ENCODE measurements at places on chromosomes 5 and 9.
A peak's percentile ranks its signal among the peaks of the same experiment; 100 is the strongest.

GRCh38 chr5:166324372-166324771 lies 1967.1 kb upstream of the WWC1 start:
- no peak for DNase-seq

DNA sequence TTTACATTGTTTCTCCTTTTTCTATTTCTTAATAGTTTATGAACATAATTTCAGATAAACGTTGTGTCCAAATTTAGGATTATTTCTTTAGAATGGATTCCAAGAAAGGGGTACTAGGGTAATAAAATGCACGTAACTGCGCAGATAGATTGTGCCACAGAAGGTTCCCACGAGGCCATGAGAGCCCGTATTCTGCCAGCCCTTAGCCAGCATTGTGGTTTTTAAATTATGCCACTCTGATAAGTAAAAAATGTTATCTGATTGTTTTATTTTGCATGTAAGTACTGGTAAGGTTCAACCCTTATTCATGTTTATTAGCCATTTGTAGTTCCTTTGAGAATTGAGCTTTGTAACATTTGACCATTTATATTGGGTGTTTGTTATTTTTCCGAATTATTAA lies 88.7 kb downstream of the PRKACG start:
- DNase-seq: no peak

DNA sequence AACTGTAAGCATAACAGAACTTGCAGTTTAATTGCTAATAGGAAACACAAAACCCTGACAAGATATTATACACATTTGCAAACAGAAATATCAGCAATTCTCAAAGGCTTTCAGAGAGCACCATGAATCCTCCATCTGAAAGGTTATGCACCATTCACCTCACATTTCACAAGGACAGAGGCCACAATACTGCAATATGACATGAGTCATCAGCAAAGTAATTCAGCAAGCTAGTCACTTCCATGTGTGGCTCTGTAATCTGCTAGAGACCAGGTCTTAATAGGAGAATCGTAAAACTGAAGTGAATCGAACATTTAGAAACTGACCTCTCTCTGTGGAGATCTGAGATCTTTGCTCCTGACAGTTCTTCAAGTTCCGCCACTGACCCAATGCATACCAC lies 28.3 kb downstream of the IARS1 start:
- peak; percentile 7 for DNase-seq

DNA sequence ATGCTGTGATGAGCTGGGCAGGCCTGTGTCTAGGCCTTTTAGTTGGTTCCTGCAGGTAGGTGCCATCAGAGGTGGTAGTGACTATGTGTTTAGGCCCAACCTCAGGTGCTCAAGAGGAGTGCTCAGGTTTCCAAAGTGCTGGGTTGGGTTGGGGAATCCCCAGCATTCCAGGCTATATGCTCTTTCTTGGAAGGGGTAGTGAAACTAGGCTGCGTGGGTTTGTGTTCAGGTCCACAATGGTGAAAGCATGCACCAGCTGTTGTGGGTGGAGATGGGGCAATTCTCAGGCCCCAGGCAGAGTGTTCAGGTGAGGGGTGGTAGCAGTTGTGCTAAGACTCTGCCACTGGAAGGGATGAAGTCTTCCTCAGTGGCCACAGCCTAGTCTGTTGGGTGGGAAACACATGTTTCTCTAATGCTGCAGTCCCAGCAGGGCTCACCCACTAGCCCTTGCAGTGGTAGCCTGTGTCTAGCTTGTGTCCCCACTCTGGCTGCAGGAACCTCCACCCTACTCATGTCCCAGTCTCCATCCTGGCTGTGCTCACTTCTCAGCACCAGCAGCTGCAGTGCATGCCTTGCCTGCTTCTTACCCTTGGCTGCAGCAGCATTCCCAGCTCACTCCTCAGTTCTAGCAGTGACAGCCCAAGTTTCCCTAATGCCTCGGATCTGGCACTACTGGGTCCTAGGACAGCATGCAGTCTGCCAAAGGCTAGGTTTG lies 78.9 kb downstream of the FAM170A start:
- no peak for DNase-seq

DNA sequence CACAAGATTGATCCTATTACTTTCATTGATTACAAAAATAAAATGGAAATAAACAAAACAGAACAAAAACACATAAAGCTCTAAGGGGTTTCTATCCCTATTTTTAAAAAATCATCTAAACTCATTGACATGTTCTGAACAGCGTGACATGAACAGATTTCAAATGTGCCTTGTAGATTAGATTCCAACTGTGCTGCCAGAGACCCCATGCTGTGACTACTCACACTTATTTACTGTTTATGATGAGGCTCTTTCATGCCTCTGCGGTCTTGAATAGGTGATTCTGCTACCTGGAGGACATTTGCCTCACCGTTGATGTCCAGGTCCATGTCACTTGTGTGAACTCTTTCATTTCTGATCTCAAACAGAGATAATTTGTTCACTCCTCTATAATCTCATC lies 990.2 kb downstream of the CDH12 start:
- no peak for DNase-seq

- no peak for DNase-seq
These were observed 306.5 kb upstream of the WWC1 start for GRCh38 chr5:167984951-167985350.

DNA sequence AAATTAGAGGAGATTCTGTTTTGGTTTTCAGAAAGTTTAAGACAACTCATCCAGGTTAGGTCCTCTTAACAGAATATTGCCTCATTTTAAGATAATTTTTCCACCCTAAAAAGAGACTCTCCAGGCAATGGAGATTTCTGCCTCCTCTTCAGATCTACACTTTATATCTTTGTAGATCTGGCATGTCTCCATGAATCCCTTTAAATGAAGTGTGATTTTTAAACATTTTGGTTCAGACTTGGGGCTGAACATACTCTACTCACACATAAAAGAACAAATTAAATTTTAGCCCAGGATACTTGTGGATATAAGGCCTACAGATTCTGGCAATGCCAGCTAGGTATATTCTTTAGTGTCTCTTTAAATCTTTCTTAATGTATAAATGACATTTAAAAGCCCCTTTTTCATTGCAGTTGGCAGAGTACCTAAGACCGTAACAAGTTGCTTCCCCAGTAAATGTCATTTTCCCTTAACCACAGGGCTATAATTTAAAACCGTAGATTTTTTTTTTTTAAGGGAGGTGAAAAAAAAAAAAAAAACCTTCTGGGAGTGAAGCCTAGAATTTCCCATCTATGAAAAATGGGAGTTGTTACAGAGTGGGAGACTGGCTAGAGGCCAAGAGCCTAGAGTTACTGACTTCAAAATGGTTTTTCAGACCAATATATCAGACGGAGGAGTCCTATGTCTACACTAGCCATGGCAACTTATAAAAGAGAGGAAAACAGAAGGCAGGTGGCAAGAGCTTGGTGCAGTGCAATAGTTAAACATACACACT lies 207.8 kb upstream of the TARS1 start:
- no peak for DNase-seq

DNA sequence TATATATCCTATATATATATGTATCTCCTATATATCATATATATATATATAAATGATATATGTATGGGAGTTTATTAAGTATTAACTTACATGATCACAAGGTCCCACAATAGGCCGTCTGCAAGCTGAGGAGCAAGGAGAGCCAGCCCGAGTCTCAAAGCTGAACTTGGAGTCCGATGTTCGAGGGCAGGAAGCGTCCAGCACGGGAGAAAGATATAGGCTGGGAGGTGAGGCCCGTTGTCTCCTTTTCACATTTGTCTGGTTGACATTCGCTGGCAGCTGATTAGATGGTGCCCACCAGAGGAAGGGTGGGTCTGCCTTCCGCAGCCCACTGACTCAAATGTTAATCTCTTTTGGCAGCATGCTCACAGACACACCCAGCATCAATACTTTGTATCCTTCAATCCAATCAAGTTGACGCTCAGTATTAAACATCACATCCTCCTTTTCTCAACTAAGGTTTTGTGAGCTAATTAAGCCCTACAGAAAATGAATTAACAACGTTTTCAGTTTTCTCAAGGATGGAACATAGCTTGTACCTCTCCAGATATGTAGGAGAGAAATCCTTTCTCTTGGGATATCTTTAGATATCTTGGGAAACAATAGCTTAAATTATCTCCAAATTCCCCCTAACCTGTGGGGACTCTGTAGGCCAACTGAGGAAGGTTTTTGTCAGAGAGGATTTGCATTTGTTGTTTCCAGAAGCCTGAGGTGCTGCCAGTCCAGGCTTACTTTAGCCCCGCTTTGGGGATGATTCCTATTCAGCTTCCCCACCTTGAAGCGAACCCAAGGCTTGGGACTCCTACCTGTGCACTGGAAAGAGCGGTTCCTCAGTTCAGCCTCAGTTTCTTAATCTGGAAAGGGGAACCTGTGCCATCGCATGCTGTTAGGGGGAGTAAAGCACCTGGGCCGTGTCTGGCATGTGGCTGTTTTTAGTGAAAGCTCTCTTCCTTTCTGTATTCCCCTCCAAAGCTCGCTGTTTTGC lies 163.2 kb downstream of the CACNA1B start:
- DNase-seq: no peak

DNA sequence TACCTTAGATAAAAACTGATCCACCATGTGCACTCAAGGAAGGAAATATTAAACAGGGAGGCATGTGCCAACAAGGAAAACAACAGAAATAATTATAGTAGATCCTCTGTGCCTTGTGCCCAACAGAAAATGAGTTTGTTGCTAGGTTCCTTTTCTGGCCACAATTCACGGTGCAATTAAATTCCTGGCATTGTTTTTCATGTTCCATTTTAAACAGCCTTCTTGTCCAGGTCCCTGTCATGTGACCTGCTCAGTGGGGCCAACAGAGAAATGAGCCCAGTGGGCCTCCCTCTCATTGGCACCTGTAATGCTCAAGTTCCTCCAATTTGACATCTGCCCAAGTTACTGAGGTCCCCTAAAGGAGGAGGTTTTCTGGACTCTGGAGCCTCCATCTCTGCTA lies 56.5 kb downstream of the SPOCK1 start:
- no peak for DNase-seq

- DNase-seq: no peak
These were observed 25.2 kb downstream of the UGT3A2 start for GRCh38 chr5:36041537-36041845.

- DNase-seq: no peak
These were observed 732 bp downstream of the SNAPC3 start for GRCh38 chr9:15423231-15423985.

- DNase-seq: no peak
These were observed 30.6 kb downstream of the CLINT1 start for GRCh38 chr5:157828105-157828943.

GRCh38 chr5:178203670-178204181 lies 607 bp upstream of the HNRNPAB start:
- DNase-seq: no peak

DNA sequence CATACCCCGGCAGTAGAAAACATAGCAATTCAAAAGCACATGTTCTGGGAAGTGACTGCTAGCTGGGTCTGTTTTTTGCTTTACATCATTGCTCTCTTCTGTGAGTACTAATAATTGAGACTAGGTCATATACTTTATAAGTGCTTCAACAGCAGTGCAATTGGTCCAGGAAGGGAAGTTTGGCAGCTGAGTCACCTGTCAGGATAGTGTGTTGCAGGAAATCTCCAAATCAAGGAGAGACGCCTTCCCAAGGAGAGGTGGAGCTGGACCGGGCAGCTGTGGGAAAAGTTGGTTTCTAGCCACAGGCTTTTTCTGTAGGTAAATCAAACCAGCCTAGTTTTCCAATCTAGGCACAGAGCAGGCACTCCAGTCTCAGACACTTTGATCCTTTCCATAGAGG lies 330.1 kb downstream of the ENC1 start:
- DNase-seq: no peak

GRCh38 chr5:60765019-60765709 lies 65.2 kb upstream of the DEPDC1B start:
- no peak for DNase-seq

- DNase-seq: no peak
These were observed 9.5 kb downstream of the FCN2 start for GRCh38 chr9:134890155-134890495.

DNA sequence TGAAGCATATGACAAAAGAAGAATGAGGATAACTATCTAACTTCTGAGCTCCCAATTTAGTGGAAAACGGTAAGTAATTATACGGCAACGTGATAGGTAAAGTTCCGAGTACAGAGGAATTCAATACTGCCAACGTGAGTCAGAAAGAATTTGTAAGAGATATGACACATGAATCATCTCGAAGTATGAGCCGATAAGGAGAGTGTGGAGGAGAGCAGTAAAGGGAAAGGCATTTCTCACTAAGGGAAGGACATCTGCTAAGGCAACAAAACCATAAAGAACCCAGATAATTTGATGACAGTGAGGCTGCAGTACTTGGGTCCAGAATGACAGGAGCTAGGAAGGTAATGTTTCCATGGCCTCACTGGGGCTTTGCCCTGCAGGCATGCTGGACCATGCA lies 11.0 kb downstream of the MPDZ start:
- peak; percentile 70 for DNase-seq

GRCh38 chr9:117403848-117404247 lies 11.0 kb downstream of the ASTN2 start:
- DNase-seq: no peak

DNA sequence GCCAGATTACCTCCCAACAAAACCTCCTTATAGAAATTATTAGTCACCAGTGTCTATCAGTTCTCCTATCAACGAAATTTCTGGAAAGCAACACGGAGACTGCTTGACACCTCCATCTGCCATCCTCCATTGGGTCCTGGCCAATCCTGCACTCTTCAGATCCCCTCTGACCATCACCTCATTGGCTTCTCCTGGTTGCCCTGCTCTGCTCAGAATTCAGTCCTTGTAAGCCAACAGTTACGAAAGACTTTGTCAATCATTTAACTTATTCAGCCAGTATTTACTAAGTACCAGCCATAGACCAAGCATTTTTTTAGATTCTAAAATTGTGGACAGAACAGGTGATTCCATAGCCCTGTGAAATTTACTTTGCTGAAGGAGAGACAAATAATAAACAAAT lies 228.5 kb downstream of the MARCHF11 start:
- no peak for DNase-seq

DNA sequence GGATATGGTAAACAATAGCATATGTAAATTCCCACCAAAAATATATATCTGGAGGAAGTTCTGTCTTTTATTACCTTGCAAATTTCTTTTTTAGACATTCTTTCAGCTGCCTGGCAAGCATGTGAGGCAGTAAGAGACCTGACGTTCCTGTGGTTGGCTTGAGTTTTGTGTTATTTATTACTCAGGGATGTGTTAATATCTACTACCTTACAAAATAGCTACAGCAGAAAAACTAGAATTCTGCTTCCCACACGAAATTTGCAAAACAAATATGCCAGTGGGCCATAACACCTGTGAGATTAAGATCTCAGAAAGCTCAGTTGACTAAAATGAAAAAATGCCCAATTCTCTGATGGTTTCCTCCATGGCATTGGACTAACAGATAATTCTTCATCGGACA lies 274.2 kb downstream of the TMEM167A start:
- DNase-seq: no peak

DNA sequence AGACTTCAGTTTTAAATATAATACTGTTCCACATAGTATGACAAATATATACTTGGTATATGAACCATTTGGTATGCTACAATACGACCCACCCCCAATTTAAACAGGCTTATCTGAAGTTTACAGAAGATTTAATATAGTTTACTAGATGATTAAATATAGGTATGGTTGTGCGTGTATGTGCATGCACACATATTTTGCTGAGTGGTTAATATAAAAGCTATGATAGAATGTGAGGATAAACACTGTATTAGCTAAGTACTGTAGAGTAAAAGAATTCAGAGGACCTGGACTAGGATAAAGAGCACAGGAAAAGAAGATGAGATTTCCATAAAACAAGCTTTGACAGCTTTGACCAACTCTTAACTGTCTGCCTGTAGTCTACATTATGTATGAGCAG lies 356.7 kb downstream of the PDE4D start:
- no peak for DNase-seq

GRCh38 chr9:11038366-11038765 lies 425.6 kb upstream of the PTPRD start:
- DNase-seq: no peak

GRCh38 chr5:72355706-72356299 lies 35.6 kb downstream of the PTCD2 start:
- DNase-seq: peak; percentile 52

All from NCI-H460 (cell line).